ENCODE measurements at places on chromosomes 1 and 21. TPM values are rescaled to one million over a fixed set of nuclear protein-coding genes. Genes with fewer than 3 reads are reported as not detected.

- no peak for DNase-seq
Observed at GRCh38 chr1:182192966-182193365, 131.5 kb upstream of the ZNF648 start.

- DNase-seq: no peak
Observed at GRCh38 chr1:83990734-83991133, 8.2 kb downstream of the TTLL7 start.

DNA sequence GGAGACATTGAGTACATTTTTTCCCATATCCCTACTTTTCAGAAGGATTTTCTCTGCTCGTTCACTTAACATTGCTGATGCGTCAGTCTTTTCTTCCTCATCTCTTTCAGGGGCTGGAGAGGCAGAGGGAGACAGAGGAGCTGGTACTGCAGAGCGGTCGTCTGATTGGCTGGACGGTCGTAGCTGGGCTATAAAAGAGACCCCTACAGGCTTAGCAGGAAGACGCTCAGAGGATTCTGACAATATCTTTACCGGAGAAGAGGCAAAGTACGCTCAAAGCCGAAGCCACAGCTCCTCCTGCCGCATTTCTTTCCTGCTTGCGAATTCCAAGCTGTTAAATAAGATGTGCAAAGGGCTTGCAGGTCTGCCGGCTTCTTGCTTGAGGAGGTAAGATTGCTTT is at the start of gene RGS4:
Gene RGS4 (plus strand): TSS at position 220 of the 400 bp plus-strand sequence. CDS start 124 bp downstream, at position 344.
- peak; percentile 98 for DNase-seq

DNA sequence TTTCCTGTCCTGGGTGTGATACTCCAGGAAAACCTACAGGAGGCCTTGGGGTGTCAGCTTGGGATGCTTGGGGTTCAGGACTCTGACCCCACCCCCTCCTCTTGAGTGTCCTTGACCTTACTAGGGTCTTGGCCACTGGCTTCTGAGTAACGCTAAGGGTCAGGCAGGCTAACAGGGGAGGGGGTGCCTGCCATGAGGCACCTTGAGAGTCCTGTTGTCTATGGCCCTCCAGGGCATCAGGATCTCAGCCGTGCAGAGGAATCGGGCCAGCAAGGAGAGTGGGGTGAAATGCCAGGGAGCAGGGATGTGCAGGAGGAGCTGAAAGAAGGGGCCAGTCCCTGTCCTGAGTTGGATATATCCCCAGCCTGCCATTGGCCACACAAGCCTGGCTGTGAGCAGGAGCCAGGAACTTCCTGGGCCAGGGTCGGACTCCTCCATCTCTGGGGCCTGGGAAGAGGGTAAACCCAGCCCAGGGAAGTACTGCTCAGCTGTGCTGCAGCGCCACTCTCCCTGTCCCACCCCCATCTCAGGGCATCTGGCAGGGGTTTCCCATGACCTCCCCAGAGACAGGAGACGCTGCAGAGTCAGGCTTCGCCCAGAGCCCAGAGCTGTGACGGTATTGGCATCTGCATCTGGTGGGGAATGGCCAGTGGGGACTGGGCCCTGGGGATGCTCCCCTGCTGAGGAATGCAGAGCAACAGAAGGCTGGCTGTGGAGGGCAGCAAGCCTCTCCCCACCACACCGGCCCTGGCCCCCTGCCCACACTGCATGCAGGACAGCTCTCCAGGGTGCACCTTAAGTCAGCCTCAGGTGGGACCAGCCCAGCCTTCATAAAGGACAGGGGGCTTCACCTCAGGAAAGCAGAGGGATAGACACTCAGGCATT is 6.3 kb downstream of the KIF21B start:
- DNase-seq: no peak

DNA sequence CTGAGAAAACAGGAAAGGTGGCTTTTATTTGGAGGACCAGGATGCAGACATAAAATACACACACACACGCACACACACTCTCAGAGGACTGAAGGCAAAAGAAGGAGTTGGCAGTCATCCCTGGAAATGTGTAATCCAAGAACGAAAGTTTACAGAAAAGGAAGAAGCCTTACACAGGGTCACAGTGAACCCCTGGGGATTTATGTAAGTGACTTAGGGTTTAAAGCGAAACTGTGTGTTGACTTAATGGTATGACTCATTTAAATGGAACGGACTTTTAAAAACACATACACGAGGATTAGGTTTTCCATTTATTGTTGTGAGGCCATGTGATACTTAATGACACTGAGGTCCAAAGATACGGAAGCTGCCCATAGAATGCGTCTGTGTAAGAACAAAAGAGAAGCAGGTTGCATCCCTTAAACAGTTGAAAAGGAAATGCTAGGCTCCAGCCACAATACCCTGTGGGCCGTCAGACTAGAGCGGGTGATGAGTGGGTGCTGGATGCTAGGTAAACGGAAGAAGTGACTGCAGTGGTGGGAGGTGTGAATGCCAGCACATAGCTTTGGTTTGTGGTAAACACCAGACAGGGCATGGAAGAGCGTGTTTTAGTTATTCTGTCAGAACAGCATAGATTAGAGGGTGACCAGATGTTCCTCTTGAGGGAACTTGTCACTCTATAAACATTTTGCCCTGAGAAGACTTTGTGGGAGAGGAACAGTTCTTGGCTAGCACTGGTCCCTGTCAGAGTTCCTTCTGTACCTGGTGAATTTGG is 21.6 kb upstream of the BCL10 start:
- DNase-seq: no peak

DNA sequence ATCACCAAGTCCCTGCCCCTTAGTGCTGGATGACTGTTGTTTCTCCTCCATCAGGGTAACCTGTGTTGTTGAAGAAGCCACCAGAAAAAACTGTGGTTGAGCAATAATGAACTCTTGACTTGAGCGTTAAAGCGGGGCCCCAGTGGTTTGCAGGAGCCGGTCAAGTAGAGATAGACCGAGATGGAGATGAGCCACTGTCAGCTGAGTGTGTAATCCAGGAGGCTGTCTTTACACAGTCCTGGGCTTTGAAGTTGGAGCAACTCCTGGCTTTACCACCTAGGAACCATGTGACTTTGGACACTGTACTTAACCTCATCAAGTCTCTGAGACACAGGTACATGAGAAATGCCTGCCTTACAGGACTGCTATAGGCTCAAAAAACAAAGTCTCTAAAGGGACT is 158.1 kb downstream of the ST6GALNAC3 start:
- no peak for DNase-seq

DNA sequence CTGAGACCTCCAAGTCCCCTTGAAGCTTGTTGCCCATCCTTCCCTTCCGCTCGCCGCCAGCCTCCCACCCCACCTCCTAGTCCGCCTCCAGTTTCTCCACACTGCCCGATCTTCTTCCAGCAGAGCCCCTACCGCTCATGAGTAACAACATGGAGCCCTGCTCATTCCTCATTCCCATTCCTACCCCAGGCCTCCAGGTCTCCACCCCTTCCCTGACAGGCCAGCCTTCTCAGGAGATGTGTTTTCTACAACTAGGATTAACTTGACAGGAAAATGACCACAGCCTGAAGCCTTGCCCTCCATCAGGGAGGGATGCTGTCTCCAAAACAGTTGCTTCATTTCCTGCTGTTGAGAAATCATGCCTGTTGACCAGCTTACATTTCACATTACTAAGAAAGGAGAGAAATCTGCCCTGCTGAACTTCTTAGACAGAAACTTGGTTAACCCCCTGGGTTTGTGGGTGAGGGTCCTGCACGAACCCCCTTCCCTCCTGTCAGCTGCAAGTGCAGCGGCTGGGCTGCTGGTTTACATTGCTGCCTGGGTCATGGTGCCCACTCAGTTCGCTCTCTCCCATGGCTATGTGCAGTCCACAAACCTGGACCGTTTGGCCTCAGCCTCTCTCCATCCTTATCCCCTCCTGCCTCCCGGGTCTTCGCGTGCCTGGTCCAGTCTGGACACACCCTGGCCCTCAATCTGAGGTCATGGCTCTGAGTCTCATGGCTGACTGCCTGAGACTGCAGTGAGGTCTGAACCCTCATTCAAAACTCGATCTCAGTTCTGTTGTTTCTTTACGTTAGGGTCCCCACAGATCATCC is 16.1 kb upstream of the CHI3L1 start:
- no peak for DNase-seq

DNA sequence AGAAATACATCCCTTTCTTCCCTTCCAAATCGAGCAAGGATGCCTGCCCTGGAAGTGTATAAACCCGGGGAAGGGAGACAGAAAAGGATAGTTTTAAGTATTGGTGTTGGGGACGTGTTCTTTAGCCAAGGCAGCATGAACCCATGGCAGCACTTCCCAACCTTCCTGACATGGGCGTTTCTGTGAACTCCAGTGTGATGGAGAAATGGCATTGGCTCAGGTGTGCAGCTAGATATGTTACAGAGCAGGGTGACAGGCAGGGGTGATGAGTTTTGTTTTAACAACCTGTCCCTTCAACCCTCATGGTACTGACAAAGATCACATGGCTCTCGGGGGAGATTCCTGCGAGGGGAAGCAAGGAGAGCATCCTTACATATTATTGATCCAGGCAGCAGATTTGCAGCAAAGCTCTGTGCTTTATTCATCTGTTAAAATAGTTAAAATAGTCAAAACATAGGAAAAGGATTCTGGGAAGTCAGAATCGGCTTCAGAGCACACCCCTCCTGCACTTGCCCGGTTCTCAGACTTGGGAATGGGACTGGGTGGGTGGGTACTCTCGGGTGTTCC is 4.0 kb downstream of the MX1 start:
- no peak for DNase-seq

DNA sequence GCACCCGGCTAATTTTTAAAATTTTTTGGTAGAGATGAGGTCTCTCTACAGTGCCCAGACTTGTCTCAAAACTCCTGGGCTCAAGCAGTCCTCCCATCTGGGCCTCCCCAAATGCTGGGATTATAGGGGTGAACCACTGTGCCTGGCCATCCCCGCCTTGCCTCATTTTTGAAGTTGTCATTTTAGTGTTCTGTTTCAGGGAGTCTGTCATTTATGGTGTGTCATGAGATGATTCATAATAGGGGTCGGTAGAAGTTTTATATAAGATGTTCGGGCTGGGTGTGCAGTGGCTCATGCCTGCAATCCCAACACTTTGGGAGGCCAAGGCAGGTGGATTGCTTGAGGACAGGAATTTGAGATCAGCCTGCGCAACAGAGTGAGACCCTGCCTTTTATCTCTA is 8.5 kb downstream of the PRCC start:
- DNase-seq: no peak

GRCh38 chr1:24540906-24541710 is 14.8 kb upstream of the NCMAP start:
- DNase-seq: no peak

- no peak for DNase-seq
Observed at GRCh38 chr1:8404460-8405370, 86.8 kb downstream of the SLC45A1 start.

DNA sequence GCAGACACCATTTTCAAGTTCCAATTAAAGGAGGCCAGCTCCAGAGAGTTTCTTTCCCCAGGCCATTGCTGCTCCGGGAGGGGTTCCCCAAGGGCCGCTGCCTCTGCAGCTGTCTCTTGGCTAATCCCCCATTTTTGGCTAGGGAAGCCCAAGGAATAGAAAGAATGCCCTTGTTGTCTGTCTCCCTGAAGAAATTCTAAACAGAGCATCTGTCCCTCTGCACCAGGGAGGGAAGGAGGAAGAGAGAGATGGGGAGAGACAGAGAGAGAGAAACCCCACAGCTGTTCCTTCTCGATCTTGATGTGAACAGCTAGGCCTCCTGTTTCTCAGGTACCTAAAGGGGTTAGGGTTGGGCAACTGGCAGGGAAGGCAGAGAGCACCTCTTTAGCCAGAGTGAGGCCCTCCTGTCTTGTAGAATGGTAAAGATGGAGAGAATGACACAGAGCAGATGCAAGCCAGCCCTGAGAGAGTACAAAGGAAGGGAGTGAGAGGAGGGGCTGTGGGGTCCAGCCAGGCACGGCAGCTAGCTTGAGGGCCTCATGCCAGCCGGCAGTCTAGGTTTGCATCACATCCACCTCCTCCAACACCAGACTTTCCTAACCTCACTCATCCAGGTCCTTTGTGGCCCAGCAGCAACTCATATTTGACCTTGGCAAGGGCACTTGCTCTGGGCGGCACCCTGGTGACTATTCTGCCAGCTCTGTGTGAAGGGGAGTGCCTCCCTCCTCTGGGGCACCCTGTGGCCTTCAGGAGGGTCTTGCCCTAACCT is 13.1 kb downstream of the OPTC start:
- peak; percentile 80 for DNase-seq

- no peak for DNase-seq
Observed at GRCh38 chr1:14704846-14705245, 106.4 kb downstream of the KAZN start.

GRCh38 chr1:109610609-109611307 is 8.7 kb downstream of the GNAT2 start:
- DNase-seq: no peak

DNA sequence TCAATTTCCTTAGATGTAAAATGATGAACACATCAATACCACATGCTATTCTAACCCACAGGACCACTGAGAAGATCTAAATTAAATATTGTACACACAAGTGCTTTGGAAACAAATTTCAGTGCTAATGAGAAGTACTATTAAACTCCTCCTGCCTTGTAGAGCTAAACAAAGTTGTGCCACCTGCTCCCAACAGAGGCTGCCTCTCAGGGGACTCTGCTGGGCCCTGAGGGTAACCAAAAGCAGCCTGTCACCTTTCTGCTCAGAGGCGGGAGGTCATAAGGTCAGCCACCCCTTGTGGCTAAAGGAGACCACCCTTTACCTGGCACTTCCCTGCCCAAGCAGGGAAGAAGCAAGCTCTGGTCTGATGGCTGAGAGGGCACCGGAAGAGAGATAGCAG is 6.3 kb downstream of the SLC9A1 start:
- no peak for DNase-seq

DNA sequence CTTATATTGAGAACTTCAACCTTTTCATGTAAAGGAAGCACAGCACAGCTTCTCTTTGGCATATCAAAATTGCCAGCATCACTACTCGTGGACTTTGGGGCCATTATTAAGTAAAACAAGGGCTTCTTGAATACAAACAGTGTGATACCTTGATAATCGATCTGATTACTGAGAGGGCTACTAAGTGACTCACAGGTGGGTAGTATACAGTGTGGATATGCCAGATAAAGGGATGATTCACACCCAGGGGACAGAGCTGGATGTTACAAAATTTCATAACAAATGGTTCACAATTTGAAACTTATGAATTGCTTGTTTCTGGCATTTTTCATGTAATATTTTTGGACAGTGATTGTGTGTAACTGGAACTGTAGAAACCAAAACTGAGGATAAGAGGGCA is 15.4 kb downstream of the HDAC1 start:
- no peak for DNase-seq

GRCh38 chr1:212520299-212520698 is 87.6 kb downstream of the NENF start:
- DNase-seq: no peak

- peak; percentile 79 for DNase-seq
Observed at GRCh38 chr1:164320790-164321731, 237.9 kb upstream of the PBX1 start.

GRCh38 chr1:228217551-228218344 is 9.9 kb downstream of the OBSCN start:
- DNase-seq: no peak

The FMO4 gene
- 5.8 TPM for total RNA-seq

The CYP4Z1 gene
- 2.5 TPM for total RNA-seq

The RHBDL2 gene
- 0.69 TPM for total RNA-seq

The CAMK1G gene
- 6.8 TPM for total RNA-seq

The WNT3A gene
- total RNA-seq: not detected

The RIPPLY3 gene
- not detected for total RNA-seq

The TGFB2 gene
- 44.1 TPM for total RNA-seq

The FMO2 gene
- 8.7 TPM for total RNA-seq

The MANEAL gene
- total RNA-seq: 30.8 TPM

The CRNN gene
- not detected for total RNA-seq

The KLHDC8A gene
- total RNA-seq: 9.9 TPM

The MATN1 gene
- 0.79 TPM for total RNA-seq

The BATF3 gene
- total RNA-seq: 2.7 TPM

The EDN2 gene
- 0.66 TPM for total RNA-seq

All from spinal cord (tissue), 10 donors.